Activated T-cell treated with anti-CD3 and anti-CD28 coated beads, Interleukin-2, amount 50 U/mL, for 72 hours (primary cell): ENCODE measurements at places on chromosomes 3 and 15. TPM values are rescaled to one million over a fixed set of nuclear protein-coding genes. Genes with fewer than 3 reads are reported as not detected.

DNA sequence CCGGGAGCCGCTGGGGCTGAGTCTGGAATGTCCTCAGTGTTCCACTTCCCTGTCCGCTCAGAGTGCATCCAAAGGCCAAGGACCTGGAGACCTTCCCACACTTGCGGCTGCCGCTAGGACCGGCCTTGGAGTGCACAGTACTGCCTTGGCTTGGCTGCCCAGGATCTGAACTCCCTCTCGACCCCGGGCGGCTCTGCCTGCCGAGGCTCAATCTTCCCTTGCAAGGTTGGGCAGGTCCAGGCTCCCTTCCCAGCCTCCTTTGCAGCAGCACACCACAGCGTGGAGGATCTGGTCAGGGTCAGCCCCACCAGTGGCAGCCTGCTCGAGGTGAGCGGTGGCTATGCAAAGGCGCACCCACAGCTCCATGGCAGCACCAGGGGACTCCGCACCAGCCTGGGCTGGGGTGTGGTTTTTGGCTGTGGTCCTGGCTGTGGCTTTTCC, 69.2 kb downstream of the PLXNA1 start:
- no peak for DNase-seq
- H3K4me1 ChIP-seq, result no peaks in the 10 kb centered on the region
- H3K4me3 ChIP-seq, result no peak overlapping the region
- H3K27ac ChIP-seq, result no peak overlapping the region
- H3K27me3 ChIP-seq, result peaks cover 6% of the 10 kb centered on the region

DNA sequence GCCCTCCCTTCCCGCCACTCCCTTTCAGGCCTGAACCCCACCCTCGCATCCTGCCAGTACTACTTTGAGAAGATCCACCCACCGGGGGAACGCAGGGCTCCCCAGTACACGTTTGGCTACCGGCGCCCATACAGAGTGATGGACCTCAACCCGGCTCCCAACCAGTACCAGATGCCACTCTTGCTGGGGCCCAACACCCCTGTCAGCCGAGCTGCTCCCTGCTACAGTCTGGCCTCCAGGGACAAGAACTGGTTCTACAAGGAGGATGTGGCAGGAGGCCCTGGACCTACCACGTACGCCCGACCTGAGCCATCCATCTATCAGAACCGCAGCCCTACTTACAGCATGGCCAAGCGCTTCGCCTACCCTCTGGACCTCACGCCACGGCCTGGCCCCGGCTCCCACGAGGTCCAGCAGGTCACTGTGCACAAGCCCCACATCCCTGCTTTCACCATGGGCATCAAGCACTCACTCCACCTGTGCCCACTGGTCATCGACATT, 14.4 kb upstream of the CSPG4 start:
- H3K4me1 ChIP-seq, result peaks cover 10% of the 10 kb centered on the region
- no peak overlapping the region for H3K4me3 ChIP-seq
- H3K36me3 ChIP-seq, result no peaks in the 10 kb centered on the region
- no peak overlapping the region for H3K27ac ChIP-seq

GRCh38 chr3:109346770-109347295, 9.5 kb upstream of the DPPA4 start:
- H3K36me3 ChIP-seq, result no peaks in the 10 kb centered on the region
- H3K4me3 ChIP-seq, result no peak overlapping the region
- DNase-seq, result no peak
- H3K27me3 ChIP-seq, result no peaks in the 10 kb centered on the region
- H3K4me1 ChIP-seq, result no peaks in the 10 kb centered on the region
- no peak overlapping the region for H3K27ac ChIP-seq

DNA sequence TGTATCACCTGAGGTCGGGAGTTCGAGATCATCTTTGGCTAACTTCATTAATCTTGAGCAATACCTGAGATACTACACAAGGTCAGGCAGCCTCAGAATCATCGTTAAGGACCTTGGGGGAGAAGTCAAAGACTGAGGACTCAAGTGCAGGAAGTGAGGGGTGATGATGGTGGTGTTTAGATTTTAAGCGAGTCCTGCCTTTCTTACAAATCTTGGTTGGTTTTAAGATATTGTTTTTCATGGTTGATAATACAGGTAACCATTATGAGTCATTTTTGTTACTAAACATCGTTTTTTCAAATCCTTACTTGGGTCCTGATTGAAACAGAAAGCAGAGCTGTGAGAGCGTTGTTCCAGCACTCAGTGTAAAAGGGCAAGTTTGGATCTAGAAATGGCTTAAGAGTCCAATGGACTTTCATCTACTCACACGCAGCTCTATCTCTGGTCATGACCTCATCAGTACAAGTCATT, 4.1 kb downstream of the RASGRP1 start:
- no peaks in the 10 kb centered on the region for H3K27me3 ChIP-seq
- H3K36me3 ChIP-seq, result peaks cover 52% of the 10 kb centered on the region
- H3K27ac ChIP-seq, result peak overlapping the region; percentile 100
- DNase-seq, result peak; percentile 55

GRCh38 chr15:70192041-70192440, 94.3 kb upstream of the TLE3 start:
- H3K4me1 ChIP-seq, result no peaks in the 10 kb centered on the region
- no peak for DNase-seq
- H3K27ac ChIP-seq, result no peak overlapping the region
- H3K4me3 ChIP-seq, result no peak overlapping the region

DNA sequence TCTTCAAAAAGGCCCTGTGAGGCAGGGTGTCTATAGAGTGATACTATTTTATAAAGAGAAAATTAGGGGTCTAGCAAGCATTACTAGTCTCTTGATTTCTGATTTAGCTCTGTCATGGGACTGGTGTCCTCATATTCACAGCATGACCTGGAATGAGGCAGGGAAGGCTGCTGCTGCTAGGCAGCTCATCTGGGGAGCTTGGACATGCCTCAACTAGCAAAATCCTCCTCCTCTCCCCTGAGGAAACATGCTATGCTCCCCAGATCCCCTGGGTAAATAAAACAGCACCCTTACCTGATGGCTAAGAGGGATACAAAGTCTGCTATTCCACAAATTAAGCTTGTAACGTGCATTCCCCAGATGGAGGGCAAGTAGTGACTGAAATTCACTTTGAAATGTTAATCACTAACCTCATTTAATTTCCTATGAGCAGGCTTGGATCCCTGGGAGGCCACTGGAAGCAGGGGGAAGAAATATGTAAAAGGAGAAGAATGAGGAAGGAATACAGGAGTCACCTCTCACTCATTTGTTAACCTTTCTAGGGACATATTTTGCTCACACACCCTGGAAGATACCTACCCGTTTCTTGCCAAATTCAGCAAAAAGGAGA, 709.4 kb downstream of the SQOR start:
- no peaks in the 10 kb centered on the region for H3K27me3 ChIP-seq
- no peak overlapping the region for H3K27ac ChIP-seq
- no peaks in the 10 kb centered on the region for H3K4me1 ChIP-seq
- H3K4me3 ChIP-seq, result no peak overlapping the region
- no peak for DNase-seq

DNA sequence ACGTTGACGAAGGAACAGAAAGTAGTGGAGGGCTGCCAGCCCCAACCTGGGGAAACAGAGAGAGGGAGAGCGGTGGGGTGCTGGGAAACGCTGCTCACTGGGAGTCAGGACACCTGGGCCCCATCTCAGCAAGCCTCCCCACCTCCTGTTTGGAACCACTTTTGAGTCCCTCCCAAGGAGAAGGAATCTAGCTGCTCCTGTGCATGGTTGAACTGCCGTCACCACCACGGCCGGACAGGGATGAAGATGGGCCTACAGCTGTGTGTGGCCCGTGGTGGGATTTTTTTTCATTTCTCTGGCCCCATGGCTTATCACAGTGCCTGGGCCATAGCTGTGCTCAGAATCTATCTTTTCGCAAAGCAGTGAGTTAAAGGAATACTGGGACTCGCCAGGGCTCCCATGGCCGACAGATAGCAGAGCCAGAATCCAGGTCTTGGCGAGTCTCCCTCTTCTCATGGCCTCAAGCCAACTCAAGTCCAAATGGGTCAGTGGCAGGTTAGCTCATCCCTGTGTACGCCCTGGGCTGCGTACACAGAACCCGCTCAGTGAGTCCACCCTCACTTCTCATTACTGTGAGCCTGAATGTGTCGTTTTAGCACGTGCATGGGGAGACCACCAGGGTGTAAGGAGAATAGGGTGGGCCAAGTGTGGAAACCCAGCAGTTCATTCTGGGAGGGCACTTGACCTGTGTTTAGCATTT, 271.2 kb downstream of the FAM43A start:
- no peak overlapping the region for H3K27ac ChIP-seq
- H3K4me1 ChIP-seq, result no peaks in the 10 kb centered on the region
- H3K4me3 ChIP-seq, result no peak overlapping the region
- H3K36me3 ChIP-seq, result no peaks in the 10 kb centered on the region
- H3K27me3 ChIP-seq, result peaks cover 5% of the 10 kb centered on the region

DNA sequence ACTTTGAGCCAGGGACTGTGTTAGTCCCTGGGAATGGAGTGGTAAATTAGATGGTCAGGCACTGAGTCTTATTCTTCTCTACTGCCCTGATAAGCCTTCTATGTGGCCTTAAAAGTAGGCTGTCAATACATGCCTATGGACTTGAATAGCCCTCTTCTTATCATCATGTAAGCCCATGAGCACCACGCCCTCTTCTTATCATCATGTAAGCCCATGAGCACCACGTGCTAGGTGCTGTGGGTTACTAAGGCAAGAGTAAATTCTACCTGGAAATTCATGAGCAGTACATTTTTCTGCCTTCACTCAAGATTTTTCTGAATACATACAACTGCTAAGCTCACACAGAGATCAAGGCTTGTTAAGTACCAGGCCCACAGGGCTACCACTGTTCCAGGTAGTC, 68.5 kb downstream of the DHX30 start:
- no peak for DNase-seq
- no peaks in the 10 kb centered on the region for H3K27me3 ChIP-seq
- no peaks in the 10 kb centered on the region for H3K4me1 ChIP-seq
- H3K27ac ChIP-seq, result peak overlapping the region; percentile 48
- peaks cover 5% of the 10 kb centered on the region for H3K36me3 ChIP-seq
- H3K4me3 ChIP-seq, result no peak overlapping the region

GRCh38 chr3:152927131-152927530, 92.2 kb downstream of the P2RY1 start:
- no peak overlapping the region for H3K4me3 ChIP-seq
- no peaks in the 10 kb centered on the region for H3K36me3 ChIP-seq
- no peak overlapping the region for H3K27ac ChIP-seq

- H3K27ac ChIP-seq, result peak overlapping the region; percentile 48
- no peaks in the 10 kb centered on the region for H3K36me3 ChIP-seq
- peaks cover 53% of the 10 kb centered on the region for H3K4me1 ChIP-seq
- H3K27me3 ChIP-seq, result no peaks in the 10 kb centered on the region
- H3K4me3 ChIP-seq, result peak overlapping the region; percentile 45
- peak; percentile 36 for DNase-seq
Measured at GRCh38 chr3:141255846-141256261, 24.2 kb downstream of the PXYLP1 start.

- no peaks in the 10 kb centered on the region for H3K4me1 ChIP-seq
- no peaks in the 10 kb centered on the region for H3K36me3 ChIP-seq
- H3K27ac ChIP-seq, result no peak overlapping the region
- H3K4me3 ChIP-seq, result no peak overlapping the region
- no peaks in the 10 kb centered on the region for H3K27me3 ChIP-seq
- DNase-seq, result no peak
Measured at GRCh38 chr15:65331811-65332210, 27.3 kb downstream of the RNU5B-1 start.

GRCh38 chr3:52054661-52055511, 1.5 kb downstream of the DUSP7 start:
- H3K36me3 ChIP-seq, result no peaks in the 10 kb centered on the region
- DNase-seq, result peak; percentile 20
- H3K27me3 ChIP-seq, result no peaks in the 10 kb centered on the region
- H3K4me1 ChIP-seq, result peaks cover 38% of the 10 kb centered on the region

GRCh38 chr15:34085746-34086145, 15.9 kb downstream of the EMC7 start:
- H3K4me3 ChIP-seq, result no peak overlapping the region
- no peaks in the 10 kb centered on the region for H3K4me1 ChIP-seq
- DNase-seq, result no peak
- H3K36me3 ChIP-seq, result peaks cover 15% of the 10 kb centered on the region

GRCh38 chr3:15477951-15478639, 43.4 kb downstream of the COLQ start:
- no peak for DNase-seq
- no peak overlapping the region for H3K4me3 ChIP-seq
- no peaks in the 10 kb centered on the region for H3K36me3 ChIP-seq
- no peak overlapping the region for H3K27ac ChIP-seq
- H3K4me1 ChIP-seq, result no peaks in the 10 kb centered on the region
- peaks cover under 1% of the 10 kb centered on the region for H3K27me3 ChIP-seq

DNA sequence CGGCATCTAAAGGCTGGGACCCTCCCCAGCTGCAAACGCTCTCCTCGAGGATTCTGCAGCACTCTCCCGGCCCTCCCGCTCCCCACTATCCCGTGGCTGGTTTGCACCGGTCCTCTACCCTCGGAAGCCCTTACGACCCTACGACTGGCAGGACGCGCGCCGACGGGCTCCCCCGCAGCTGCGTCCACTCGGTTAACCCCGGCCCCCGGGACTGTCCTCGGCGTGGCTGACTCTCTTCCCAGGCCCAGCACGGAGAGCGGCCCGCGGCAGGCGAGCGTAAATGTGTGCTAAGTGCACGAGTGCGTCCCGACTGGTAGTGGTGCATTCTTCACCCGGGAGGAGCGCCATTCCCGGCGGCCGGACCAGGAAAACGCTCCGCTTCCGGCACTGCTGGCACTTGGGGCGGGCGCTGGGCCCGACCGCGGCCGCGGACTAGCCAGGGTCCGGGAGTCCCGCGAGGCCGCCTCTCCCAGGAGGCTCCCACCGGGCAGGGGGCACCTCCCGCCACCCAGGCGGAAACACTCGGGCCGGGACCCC, 508 bp downstream of the GORASP1 start:
- peak; percentile 33 for DNase-seq
- H3K36me3 ChIP-seq, result no peaks in the 10 kb centered on the region
- H3K4me3 ChIP-seq, result peak overlapping the region; percentile 86
- H3K4me1 ChIP-seq, result peaks cover 37% of the 10 kb centered on the region

DNA sequence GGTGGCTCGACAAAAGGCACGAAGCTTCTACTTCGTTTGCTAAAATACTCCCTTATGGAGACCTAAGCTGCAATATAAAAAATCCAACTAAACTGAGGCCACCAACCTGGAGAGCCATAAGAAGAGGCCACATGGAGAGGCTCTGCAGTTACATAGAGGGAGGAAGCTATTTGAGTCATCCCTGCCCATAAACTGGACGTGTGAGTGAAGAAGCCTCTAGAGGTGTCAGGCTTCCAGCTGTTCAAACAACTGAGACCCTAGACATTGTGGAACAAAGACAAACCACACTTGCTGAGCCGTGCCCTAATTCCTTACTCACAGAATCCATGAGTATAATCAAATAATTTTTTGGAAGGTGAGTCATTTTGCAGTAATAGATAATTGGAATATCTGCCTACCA, 50.2 kb upstream of the GMNC start:
- H3K27ac ChIP-seq, result no peak overlapping the region
- H3K4me1 ChIP-seq, result no peaks in the 10 kb centered on the region
- H3K27me3 ChIP-seq, result no peaks in the 10 kb centered on the region
- no peaks in the 10 kb centered on the region for H3K36me3 ChIP-seq

GRCh38 chr3:102533784-102534183, 99.0 kb downstream of the ZPLD1 start:
- H3K4me1 ChIP-seq, result no peaks in the 10 kb centered on the region
- H3K36me3 ChIP-seq, result no peaks in the 10 kb centered on the region
- no peaks in the 10 kb centered on the region for H3K27me3 ChIP-seq
- H3K4me3 ChIP-seq, result no peak overlapping the region
- no peak for DNase-seq

- H3K27me3 ChIP-seq, result peaks cover 20% of the 10 kb centered on the region
- no peaks in the 10 kb centered on the region for H3K4me1 ChIP-seq
- no peaks in the 10 kb centered on the region for H3K36me3 ChIP-seq
- H3K4me3 ChIP-seq, result no peak overlapping the region
Measured at GRCh38 chr3:132283440-132283839, 33.8 kb upstream of the ACP3 start.

CYP8B1 gene
- total RNA-seq, result not detected

EEFSEC gene
- total RNA-seq, result 15.7 TPM

DAZL gene
- total RNA-seq, result not detected

CP gene
- total RNA-seq, result not detected
